Cerebellar nuclear complex (tissue), 1 donor: ENCODE measurements at places on chromosomes 13 and 19.

- DNase-seq: no peak
Observed at GRCh38 chr19:41427647-41428480, 690 bp upstream of the B3GNT8 start.

DNA sequence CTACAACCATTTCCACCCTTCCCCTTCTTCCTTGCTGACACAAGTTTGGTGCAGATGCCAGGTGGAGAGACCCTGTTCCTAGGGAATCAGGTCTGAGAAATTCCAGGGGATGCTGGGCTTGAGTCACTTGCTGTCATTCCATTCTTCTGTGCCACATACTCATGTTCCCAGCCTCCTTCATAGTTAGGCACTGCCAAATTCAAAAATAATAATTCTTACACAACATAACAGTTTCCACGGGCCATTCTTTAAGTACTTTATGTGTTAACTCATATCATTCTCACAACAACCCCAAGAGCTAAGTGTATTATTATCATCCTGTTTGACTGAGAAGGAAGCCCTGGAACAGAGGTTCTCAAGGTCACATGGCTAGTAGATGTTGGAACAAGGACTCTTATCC, 27.1 kb upstream of the POMP start:
- DNase-seq: no peak

GRCh38 chr13:85709072-85709471, 90.1 kb downstream of the SLITRK6 start:
- no peak for DNase-seq

DNA sequence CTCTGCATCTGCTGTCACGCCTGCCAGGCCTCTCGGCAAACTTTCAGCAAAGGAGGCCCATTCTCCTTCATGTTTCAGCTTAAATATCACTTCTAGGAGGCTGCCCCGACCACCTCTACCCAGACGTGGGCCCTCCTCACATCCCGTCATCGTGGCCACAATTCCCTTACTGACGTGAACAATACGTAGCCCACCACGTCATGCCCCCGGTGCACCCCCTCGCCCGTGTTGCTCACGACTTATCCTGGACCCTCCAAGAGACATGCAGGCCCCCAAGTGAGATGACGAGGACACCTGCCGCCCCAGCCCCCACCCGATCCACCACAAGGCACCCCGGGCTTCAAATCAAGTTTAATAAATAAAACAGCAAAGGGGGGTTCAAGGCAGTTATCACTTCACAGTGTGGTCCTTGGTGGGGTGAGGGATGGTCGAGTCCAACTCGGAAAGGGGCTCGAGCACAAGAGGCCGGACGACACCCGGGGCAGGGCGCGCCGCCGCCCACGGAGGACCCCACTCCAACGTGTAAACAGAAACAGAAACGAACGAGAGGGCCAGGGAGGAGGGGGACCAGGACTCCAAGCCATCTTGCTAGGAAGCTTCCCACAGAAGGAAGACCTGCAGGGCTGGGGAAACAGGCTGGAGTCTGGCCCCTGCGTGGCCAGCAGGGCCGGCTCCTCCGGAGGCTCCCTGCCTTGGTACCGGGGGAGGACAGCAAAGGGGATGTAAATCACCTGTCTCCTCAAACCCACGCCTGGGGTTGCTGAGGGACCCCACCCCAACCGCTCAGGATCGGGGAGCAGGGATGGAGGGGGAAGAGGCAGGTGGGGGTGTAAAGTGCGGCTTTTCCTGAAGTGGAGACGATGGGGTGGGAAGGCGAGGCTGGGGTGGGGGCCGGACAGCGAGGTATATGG, 14.3 kb upstream of the PLPP2 start:
- DNase-seq: no peak

DNA sequence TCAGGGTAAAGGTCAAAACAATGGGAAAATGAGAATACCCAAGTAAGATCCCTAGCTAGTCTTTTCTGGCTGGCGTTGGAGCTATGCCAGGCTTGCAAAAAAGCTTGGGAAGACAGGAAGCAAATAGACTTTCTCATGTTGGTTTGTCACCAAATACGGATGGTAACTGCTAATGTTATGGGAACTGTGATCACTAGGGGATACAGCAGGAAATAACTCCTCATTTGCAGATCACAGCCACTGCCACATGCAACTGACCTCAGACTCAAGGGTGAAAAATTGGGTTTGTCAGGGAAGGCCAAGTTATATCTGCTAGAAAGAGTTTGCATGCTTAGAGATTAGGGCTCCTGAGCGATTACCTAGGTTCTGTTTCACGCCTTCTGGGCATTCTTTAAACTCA, 162.9 kb downstream of the NHLRC3 start:
- DNase-seq: no peak

DNA sequence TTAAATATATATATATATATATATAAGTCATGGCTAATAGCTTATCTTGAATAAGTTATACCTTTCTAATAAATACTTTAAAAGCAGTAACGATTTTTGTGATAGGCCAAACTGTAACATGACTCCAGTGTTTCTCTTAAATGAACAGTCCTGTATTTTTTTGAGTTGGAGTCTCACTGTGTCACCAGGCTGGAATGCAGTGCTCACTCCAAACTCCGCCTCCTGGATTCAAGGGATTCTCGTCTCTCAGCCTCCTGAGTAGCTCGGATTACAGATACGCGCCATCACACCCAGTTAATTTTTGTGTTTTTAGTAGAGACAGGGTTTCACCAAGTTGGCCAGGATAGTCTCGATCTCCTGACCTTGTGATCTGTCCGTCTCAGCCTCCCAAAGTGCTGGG, 814.2 kb upstream of the SLITRK5 start:
- DNase-seq: no peak

DNA sequence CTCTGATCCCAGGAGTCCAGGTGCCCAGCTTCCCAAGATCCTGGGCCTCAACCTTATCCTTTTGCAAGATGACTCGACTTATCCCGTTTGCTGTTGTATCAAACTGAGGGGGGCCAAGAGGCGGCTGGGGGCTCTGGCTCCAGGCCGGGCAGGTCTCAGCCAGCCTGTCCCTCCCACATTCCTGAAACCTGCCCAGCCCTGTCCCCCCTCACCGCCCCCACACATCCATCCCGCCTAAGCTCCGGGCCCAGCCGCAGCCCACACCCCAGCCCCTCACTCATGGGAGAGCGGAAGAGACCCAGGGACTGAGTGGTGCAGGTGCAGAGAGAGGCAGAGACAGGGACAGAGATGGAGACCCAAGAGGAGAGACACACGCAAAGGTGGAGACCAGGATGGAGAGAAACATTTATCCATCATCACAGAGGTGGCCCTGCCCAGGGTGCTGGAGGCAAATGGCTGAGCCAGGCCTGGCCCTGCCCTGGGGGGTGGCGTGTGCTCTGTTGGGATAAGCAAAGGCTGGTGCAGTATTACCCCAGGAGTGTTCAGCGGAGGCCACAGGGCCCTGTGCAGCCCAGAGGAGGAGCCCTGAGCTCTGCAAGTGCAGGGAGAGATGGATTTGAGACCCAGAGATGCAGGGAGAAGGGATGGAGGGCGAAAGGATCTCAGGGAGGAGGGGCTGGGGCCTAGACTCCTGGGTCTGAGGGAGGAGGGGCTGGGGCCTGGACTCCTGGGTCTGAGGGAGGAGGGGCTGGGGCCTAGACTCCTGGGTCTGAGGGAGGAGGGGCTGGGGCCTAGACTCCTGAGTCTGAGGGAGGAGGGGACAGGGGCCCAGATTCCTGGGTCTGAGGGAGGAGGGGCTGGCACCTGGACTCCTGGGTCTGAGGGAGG, 1.6 kb downstream of the BCAM start:
- DNase-seq: no peak
